ENCODE measurements at places on chromosomes 1 and 21. TPM values are rescaled to one million over a fixed set of nuclear protein-coding genes. Genes with fewer than 3 reads are reported as not detected.

- H3K4me1 ChIP-seq: no peaks in the 10 kb centered on the region
- H3K27me3 ChIP-seq: no peaks in the 10 kb centered on the region
- peak; percentile 76 for DNase-seq
- H3K4me3 ChIP-seq: no peak overlapping the region
- no peak overlapping the region for H3K27ac ChIP-seq
These were observed 65.9 kb downstream of the LAMC1 start for GRCh38 chr1:183089025-183089639.

DNA sequence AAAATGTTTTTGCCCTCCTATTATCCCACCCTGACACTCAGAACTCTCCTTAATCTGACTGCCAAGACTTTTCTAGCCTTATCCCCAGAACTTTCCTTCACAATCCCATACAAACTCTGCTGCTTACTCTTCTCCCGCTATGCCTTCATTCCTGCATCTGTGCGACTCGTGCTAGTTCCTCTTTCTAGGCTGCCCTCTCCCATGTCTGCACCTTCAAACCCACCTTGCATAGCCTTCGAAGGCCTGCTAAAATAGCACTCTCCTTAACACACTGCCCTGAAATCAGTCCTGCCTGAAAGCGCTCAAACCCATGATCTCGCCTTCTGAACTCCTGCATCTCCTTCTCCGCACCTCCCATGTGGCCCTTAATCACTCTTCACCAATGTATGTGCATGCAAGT, 2.5 kb upstream of the NCF2 start:
- no peaks in the 10 kb centered on the region for H3K36me3 ChIP-seq
- DNase-seq: no peak
- no peaks in the 10 kb centered on the region for H3K27me3 ChIP-seq
- no peak overlapping the region for H3K4me3 ChIP-seq
- H3K27ac ChIP-seq: no peak overlapping the region
- H3K4me1 ChIP-seq: no peaks in the 10 kb centered on the region

DNA sequence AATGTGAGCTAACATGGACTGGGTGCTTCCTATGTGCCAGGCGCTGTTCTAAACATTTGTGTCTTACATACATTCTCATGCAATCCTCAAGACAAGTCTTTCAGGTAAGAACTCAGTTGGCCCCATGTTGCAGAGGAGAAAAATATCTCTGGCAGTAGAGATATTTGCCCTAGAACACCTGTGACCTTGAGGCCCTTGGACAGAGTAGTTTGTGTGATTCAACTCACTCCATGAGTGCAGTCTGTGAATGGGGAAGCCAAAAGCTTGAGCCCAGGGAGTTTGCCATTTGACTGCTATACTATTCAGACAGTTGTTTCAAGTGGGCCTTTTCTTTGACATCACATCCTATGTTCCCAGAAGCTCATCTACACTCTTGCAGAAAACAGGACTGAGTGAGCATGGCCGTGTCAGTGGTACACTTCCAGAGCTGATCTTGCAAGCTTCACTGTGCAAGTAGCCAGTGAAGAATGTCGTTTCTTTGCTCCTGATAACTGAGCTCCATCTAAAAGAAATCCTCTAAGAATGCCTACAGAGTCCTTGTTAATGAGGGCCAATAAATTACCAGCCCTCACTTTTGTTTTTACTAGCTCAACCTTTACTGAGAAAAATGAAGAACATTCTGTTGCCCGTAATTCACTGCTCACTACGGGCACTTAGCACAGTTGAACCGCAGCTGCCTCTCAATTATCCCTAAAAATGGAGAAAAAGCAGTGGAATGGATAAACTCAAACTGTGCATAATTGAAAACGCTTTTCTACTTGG, 98.7 kb upstream of the C8B start:
- no peaks in the 10 kb centered on the region for H3K36me3 ChIP-seq
- peaks cover 3% of the 10 kb centered on the region for H3K4me1 ChIP-seq
- H3K4me3 ChIP-seq: no peak overlapping the region
- H3K27me3 ChIP-seq: no peaks in the 10 kb centered on the region
- H3K27ac ChIP-seq: no peak overlapping the region

GRCh38 chr1:168977618-168978017, 128.9 kb upstream of the ATP1B1 start:
- no peaks in the 10 kb centered on the region for H3K4me1 ChIP-seq
- H3K4me3 ChIP-seq: no peak overlapping the region
- H3K27ac ChIP-seq: no peak overlapping the region
- DNase-seq: no peak
- no peaks in the 10 kb centered on the region for H3K27me3 ChIP-seq

DNA sequence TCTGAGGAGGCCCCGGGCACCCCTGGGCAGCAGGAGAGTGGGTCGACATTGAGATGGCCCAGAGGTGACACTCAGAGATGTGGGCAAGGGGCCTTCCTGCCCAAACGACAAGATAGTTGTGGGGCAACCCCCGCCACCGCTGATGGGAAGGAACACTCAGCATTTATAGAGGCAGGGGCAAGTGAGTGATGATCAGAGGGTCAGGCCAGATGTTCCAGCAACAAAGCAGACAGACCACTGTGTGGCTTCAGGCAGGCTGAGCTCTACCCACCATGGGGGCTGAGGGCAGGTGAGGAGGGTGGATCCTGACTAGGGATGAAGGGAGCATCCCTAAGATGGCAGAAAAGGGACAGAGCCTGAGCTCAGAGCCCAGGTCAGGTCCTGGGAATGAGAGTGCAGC, 362.7 kb downstream of the PTPRU start:
- no peak for DNase-seq
- H3K4me3 ChIP-seq: no peak overlapping the region
- no peaks in the 10 kb centered on the region for H3K4me1 ChIP-seq

DNA sequence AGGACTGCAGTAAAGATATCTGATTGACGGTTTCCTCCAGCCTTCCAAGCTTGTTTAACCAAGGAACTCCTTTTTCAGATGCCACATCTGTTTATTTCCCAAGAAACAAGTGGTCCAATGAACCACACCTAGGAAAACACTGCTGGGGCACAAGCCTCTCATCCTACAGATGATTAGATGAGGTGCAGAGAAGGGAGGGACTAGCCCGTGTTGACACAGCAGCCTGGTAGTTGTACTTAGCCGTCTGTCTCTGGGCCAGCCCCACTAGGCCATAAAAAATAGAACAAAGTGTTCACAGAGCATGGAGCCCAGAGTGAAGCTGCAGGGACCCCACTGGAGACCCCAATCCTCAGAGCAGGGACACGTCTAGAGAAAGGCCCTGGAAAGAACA, 32.1 kb downstream of the LRP8 start:
- H3K4me3 ChIP-seq: no peak overlapping the region
- H3K4me1 ChIP-seq: no peaks in the 10 kb centered on the region
- H3K27ac ChIP-seq: no peak overlapping the region
- DNase-seq: peak; percentile 63
- no peaks in the 10 kb centered on the region for H3K36me3 ChIP-seq

- H3K4me1 ChIP-seq: no peaks in the 10 kb centered on the region
- H3K4me3 ChIP-seq: no peak overlapping the region
- DNase-seq: no peak
- no peaks in the 10 kb centered on the region for H3K27me3 ChIP-seq
- H3K27ac ChIP-seq: no peak overlapping the region
These were observed 151.5 kb downstream of the ST6GALNAC5 start for GRCh38 chr1:77018761-77019160.

GRCh38 chr1:78333502-78333901, 157.3 kb upstream of the PTGFR start:
- no peak overlapping the region for H3K27ac ChIP-seq
- no peaks in the 10 kb centered on the region for H3K4me1 ChIP-seq
- no peaks in the 10 kb centered on the region for H3K27me3 ChIP-seq
- no peaks in the 10 kb centered on the region for H3K36me3 ChIP-seq
- no peak overlapping the region for H3K4me3 ChIP-seq
- DNase-seq: peak; percentile 2

DNA sequence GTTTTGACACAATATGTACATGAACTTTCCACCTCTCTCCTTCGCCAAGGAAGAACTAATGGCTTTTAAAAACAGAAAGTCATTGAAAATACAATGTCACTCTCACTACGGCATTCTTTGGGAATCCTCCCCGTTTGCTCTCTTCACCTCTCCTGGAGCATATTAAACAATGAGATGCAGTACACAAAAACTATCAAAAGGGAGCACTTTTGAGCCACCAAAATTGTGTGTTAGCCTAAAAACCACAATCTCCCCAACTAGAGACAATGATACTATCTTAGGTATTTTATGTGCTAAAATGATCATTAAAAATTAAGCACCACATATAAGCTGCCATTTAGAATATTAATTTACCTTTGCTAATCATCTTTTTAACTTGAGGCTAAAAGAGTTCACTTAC, 425.5 kb downstream of the KCTD3 start:
- H3K27me3 ChIP-seq: no peaks in the 10 kb centered on the region
- DNase-seq: no peak
- no peak overlapping the region for H3K4me3 ChIP-seq
- no peak overlapping the region for H3K27ac ChIP-seq
- no peaks in the 10 kb centered on the region for H3K4me1 ChIP-seq

GRCh38 chr1:179323436-179323835, 29.8 kb downstream of the SOAT1 start:
- H3K27ac ChIP-seq: no peak overlapping the region
- H3K36me3 ChIP-seq: peaks cover 10% of the 10 kb centered on the region
- no peak overlapping the region for H3K4me3 ChIP-seq
- H3K4me1 ChIP-seq: no peaks in the 10 kb centered on the region

- H3K27me3 ChIP-seq: no peaks in the 10 kb centered on the region
- no peak overlapping the region for H3K4me3 ChIP-seq
- H3K4me1 ChIP-seq: no peaks in the 10 kb centered on the region
- no peak for DNase-seq
These were observed 21.4 kb downstream of the AIM2 start for GRCh38 chr1:159055181-159055641.

- H3K4me3 ChIP-seq: no peak overlapping the region
- no peaks in the 10 kb centered on the region for H3K4me1 ChIP-seq
- no peaks in the 10 kb centered on the region for H3K36me3 ChIP-seq
- no peak for DNase-seq
- peaks cover 3% of the 10 kb centered on the region for H3K27me3 ChIP-seq
These were observed 22.8 kb upstream of the CRNN start for GRCh38 chr1:152436593-152437496.

GRCh38 chr21:9767592-9768375, 753.6 kb upstream of the TPTE start:
- H3K4me3 ChIP-seq: no peak overlapping the region
- H3K4me1 ChIP-seq: no peaks in the 10 kb centered on the region
- no peaks in the 10 kb centered on the region for H3K27me3 ChIP-seq
- H3K36me3 ChIP-seq: no peaks in the 10 kb centered on the region
- no peak for DNase-seq
- no peak overlapping the region for H3K27ac ChIP-seq

DNA sequence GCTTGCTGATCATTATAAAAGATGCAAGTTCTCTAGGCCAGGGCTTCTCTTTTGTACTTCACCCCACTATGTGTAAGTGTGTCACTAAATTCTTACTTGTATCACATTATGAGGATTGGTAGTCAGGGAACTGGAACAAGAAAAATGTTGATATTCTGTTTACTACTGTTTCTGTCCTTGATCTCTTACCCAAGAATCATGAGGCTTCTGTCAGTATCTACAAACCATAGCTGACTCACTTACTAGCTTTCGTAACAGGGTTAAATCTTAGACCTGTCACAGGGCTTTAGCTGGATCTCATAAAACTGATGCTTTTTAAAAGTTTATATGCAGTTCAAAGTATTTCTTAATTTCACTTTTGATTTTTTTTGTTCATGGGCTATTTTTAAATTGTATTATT, 681.2 kb downstream of the PLPP3 start:
- no peaks in the 10 kb centered on the region for H3K27me3 ChIP-seq
- no peaks in the 10 kb centered on the region for H3K4me1 ChIP-seq
- H3K27ac ChIP-seq: no peak overlapping the region
- H3K4me3 ChIP-seq: no peak overlapping the region
- H3K36me3 ChIP-seq: no peaks in the 10 kb centered on the region

- no peak overlapping the region for H3K27ac ChIP-seq
- no peaks in the 10 kb centered on the region for H3K4me1 ChIP-seq
- H3K36me3 ChIP-seq: no peaks in the 10 kb centered on the region
- no peak overlapping the region for H3K4me3 ChIP-seq
- DNase-seq: no peak
- H3K27me3 ChIP-seq: peaks cover 4% of the 10 kb centered on the region
These were observed 18.3 kb downstream of the SPATA21 start for GRCh38 chr1:16418823-16419425.

GRCh38 chr1:236303675-236304074, 21.9 kb upstream of the ERO1B start:
- H3K27me3 ChIP-seq: no peaks in the 10 kb centered on the region
- no peak overlapping the region for H3K4me3 ChIP-seq
- H3K36me3 ChIP-seq: no peaks in the 10 kb centered on the region
- DNase-seq: no peak
- no peaks in the 10 kb centered on the region for H3K4me1 ChIP-seq
- H3K27ac ChIP-seq: no peak overlapping the region

DNA sequence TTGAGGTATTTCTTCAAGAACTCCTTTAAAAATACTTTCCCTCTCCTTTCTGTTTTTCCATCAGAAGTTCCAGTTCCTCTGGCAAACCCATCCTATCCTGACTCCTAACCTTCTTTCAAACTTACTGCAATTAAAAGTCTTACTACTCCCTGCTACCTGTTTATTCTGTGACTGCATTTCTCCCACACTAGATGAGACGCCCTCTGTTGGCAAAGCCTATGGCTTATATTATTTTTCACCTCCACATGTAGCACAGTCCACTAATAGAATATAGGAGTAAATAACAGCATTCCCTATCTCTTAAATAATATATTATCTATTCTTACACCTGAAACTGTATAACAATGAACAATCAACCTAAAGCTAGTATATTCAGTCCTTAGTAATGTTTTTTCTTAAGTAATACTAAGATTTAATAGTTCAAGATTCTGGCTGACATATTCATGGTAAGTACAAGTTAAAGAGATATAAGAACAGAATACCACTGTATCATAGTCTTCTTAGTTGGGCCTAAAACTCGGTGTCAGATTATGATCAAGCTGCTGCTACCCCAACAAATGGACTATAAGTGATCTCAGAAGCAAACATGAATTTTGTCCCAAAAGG, 54.8 kb downstream of the RAB3GAP2 start:
- H3K4me1 ChIP-seq: no peaks in the 10 kb centered on the region
- H3K27me3 ChIP-seq: no peaks in the 10 kb centered on the region
- H3K4me3 ChIP-seq: no peak overlapping the region
- H3K27ac ChIP-seq: no peak overlapping the region
- H3K36me3 ChIP-seq: peaks cover 3% of the 10 kb centered on the region
- DNase-seq: peak; percentile 49

- no peak within 1 kb of the TSS for H3K4me3 ChIP-seq
- no peaks in the 10 kb centered on the region for H3K27me3 ChIP-seq
- H3K27ac ChIP-seq: no peak within 1 kb of the TSS
- peaks cover 2% of the 10 kb centered on the region for H3K4me1 ChIP-seq
These were observed at the start of gene DNALI1 for GRCh38 chr1:37556712-37557196. TSS of gene DNALI1 (plus strand) at chr1:37556940. CDS start at chr1:37556995, 55 bp downstream.

GRCh38 chr1:149877211-149877946, 22.0 kb upstream of the BOLA1 start:
- no peak overlapping the region for H3K27ac ChIP-seq
- no peak for DNase-seq
- no peak overlapping the region for H3K4me3 ChIP-seq
- H3K36me3 ChIP-seq: no peaks in the 10 kb centered on the region

The PLA2G2F gene
- 0.01 TPM for polyA plus RNA-seq

The H6PD gene
- 2.7 TPM for polyA plus RNA-seq

The TMEM82 gene
- polyA plus RNA-seq: 25.3 TPM

The EEIG2 gene
- 8.3 TPM for polyA plus RNA-seq

The POU3F1 gene
- not detected for polyA plus RNA-seq

The RGS7 gene
- polyA plus RNA-seq: not detected

The ASPM gene
- 10.5 TPM for polyA plus RNA-seq

The ADCY10 gene
- not detected for polyA plus RNA-seq

The ZNF593 gene
- 122 TPM for polyA plus RNA-seq

The SLC35F3 gene
- polyA plus RNA-seq: 0.46 TPM

The C1orf116 gene
- 9.8 TPM for polyA plus RNA-seq

The SPATA1 gene
- 0.79 TPM for polyA plus RNA-seq
